ENCODE measurements at places on chromosomes 7 and 10.

DNA sequence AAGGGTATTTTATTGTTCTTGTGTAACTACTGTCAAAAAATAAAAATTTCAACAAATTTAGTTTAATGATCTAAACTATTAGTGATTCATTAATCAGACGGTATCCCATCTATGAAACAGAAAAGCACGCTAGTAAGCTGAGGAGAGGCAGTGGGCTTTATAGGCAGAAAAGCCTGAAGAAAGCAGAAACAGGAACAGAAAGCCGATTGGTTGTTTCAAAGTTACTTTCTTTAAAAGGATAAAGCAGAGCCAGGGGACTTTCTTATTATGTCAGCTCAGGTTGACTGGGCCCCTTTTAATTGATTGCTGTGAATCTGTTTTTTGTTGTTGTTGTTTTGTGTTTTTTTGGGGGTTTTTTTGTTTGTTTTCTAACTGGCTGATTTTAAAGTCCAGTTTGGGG is 105.5 kb downstream of the TES start:
- DNase-seq = no peak

GRCh38 chr10:105154736-105155135 is 513.6 kb downstream of the SORCS3 start:
- no peak for DNase-seq

GRCh38 chr7:2237109-2237602 is 4.4 kb upstream of the MAD1L1 start:
- DNase-seq = peak; percentile 92

- no peak for DNase-seq
Observed at GRCh38 chr10:110852255-110852896, 19.4 kb upstream of the PDCD4 start.

DNA sequence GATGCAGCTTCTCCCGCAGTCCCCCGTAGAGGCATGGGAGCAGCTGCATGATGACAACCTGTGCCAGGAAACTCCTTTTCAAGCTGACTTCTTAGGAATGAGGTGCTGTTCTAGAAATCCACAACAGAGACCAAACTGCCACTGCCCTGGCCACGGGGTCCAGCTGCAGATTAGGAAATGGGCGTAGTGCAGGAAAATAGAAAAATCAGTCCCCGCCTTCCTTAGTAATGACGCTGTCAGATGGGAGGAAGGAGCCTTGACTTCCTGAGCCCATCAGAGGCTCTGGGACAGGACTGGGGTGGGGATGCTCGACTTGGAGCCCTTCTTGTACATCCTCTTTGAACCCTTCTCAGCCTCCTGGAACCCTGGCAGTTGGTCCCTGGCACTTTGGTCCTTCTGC is 227.8 kb upstream of the GRB10 start:
- no peak for DNase-seq

DNA sequence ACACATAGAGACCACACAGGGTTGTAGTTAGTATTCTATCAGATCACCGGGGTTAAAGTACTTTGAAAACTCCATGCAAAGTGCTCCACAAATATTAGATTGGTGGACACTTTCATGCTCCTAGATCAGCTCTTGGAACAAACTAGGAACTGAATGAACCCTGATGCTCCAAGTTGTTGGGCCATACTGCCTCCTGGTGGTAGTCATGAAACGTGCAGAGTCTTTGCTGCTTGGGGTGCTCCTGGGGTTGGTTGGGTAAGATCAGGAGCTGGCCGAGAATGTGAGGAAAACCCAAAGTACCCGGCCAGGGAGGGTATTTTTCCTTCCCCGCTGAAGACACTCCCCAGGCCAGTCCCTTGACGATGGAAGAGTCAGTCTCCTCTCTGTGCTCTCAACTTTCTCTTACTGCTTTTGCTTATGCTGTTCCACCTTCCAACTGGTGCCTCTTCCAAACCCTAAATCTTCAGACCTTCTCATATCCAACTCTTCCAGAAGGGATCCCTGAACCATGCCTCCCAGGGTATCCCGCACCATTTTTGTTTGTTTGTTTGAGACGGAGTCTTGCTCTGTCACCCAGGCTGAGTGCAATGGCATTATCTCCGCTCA is 918 bp upstream of the RPEL1 start:
- peak; percentile 6 for DNase-seq

DNA sequence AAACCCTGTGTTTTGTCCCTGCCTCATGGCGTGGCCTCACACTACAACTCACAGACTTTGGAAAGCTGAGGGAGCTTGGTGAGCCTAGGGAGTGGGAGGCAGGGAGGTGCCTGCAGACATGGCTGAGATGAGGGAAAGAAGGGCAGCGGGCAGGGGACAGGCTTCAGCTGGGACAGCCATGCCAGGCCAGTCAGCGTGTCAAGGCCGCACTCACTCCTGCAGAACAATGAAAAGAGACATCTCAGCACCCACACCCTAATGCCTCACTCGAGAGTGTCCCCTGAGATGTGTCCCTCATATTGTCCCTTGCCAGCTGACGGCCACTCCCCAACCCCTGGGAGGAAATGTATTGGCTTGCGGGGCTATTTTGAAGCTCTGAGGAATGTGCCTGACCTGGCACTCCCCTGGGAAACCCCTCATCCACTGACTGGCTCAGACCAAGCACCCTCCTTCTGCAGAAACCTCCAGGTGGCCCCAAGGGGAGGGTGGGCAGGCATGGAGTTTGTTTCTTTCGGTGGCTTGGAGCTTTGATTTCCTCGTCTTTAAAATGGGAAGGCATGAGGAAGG is 31.6 kb downstream of the SH3PXD2A start:
- DNase-seq = no peak

DNA sequence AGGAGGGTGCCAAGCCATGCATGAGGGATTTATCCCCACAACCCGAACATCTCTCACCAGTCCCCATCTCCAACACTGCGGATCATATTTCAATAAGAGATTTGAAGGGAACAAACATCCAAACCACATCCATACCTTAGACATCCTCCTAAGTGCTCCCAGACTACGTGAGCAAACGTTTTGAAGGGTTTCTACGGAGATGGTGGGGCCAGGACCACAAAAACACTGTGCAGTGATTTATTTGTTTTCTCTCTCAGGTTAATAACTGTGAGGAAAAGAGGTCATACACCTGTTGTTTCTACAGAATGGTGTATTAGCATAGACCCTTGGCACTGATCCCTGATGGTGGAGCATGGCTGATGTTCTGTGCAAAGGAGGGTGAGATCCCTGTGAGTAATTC is 277.8 kb downstream of the FRMD4A start:
- DNase-seq = peak; percentile 23

GRCh38 chr10:90417029-90417428 is 440.8 kb downstream of the HTR7 start:
- no peak for DNase-seq

- peak; percentile 60 for DNase-seq
Observed at GRCh38 chr10:61897671-61898434, 3.6 kb upstream of the ARID5B start.

GRCh38 chr7:41861642-41862041 is 158.8 kb upstream of the INHBA start:
- DNase-seq = no peak

- no peak for DNase-seq
Observed at GRCh38 chr7:138304071-138304320, 156.1 kb upstream of the TRIM24 start.

DNA sequence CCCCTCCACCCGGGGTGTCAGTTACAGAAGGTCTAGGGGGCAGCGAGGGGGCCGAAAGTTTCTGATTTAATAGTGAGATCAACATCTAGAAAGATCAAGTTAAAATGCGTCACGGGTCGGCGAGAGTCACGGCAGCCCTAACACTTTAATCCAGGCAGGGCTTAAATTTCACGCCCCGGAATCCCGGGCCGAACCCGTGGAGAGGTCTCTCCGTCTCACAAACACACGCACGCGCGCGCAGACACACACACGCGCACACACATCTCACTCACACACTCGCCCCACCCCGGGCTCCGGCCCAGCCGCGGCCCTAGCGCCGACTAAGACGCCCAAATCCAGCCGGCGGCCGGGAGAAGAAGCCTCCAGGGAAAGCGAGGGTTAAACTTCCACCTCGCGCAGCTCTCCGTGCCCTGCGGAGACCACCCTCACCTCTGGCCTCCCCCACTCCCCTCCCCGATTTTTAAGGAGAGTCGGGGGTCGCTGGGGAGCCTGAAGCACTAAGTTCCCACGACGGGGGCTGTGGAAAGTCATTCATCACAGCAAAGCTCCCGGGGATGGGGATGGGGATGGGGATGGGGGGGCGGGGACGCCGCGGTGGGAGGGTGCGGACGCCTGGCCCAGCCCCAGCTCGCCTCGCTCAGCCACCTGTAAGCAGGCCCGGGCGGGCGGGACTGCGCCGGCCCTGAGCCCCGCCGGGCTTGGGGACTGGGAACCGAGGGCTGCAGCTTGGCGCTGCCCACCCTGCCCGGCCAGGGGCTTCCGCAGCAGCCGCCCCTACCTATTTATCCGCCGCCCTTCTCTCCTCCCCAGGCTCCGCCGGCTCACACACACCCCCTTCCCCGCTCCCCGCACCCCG is 1.6 kb downstream of the PDGFA start:
- peak; percentile 36 for DNase-seq

DNA sequence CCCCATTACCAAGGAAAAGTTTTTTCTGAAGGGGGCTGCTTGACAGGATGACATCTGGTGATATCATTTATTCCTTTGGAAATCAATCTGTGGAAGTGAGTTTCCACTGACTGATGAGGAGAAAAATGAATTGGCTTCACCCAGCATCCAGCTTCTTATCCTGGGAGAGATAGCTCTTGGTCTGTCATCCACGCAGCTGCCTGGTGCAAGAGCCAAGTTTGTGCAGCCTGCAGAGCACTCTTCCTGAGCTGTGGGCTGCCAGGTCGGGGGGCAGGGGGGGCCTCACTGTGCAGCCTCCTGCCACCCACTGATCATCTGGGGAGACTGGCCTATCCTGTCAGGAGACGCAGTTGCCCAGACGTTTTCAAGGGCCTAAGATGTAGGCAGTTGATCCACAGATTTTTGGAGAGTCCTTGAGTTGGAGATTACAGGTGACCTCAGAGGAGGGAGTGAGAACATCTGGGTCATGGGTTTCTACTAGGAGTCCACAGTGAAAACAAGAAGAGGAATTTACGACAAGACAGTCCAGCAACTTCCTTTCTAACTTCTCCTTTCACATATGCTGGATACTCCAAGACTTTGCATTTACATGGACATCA is 75.4 kb downstream of the EGFR start:
- no peak for DNase-seq

GRCh38 chr7:132425942-132426341 is 150.3 kb downstream of the PLXNA4 start:
- peak; percentile 32 for DNase-seq

Measured in NCI-H2171 treated with DMSO at 0.1 percent for 48 hours (cell line).